ENCODE measurements at places on chromosomes 13 and 19.

- peak; percentile 87 for DNase-seq
Measured at GRCh38 chr19:39405958-39406655, 540 bp upstream of the ZFP36 start.

GRCh38 chr19:34310494-34310981, 54.5 kb upstream of the GPI start:
- no peak for DNase-seq

- DNase-seq: peak; percentile 71
Measured at GRCh38 chr19:30227661-30228112, 144.5 kb upstream of the ZNF536 start.

DNA sequence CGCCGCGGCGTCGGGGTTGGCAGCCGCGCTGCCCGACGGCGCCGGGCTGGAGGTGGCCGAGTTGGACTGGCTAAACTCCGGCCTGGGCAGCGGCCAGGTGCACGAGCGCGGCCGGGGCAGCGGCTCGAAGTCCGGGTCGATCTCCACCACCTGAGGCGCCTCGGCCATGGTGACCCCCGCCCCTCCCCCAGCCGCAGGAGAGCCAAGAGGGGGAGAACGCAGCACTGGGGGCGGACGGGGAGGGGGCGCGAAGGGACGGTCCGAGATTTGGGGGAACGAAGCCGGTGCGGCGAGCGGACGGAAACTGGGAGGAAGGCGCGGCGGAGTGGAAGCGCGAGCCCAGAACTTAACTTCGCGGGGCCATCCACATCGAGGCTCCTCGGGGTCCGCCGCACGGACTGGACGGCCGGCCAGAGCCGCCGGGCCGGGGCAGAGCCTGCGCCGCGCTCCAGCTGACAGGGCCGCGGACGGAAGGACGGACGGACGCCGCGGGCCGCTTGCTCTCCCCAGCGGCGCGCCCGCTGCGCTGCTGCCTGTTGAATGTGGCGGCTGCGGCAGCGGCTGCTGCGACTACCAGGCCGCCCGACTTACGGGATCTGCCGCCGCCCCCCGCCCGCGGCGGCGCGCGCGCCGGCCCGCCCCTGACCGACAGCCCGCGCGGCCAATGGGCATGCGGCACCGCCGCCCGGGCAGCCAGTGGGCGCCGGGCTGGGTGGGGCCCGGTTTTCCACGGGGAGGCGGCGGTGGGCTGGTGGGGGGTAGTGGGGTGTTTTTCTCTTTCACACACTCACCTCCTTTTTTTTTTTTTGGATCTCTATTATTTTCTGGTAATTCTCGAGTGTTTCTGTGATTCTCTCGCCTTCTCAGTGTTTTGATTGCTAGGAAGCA, at the start of gene FOXO1:
FOXO1 (minus strand) TSS at position 597 of the 888 bp plus-strand sequence; CDS start at position 168, 429 bp downstream.
- peak; percentile 84 for DNase-seq

GRCh38 chr13:108156749-108157148, 58.6 kb downstream of the LIG4 start:
- DNase-seq: no peak

DNA sequence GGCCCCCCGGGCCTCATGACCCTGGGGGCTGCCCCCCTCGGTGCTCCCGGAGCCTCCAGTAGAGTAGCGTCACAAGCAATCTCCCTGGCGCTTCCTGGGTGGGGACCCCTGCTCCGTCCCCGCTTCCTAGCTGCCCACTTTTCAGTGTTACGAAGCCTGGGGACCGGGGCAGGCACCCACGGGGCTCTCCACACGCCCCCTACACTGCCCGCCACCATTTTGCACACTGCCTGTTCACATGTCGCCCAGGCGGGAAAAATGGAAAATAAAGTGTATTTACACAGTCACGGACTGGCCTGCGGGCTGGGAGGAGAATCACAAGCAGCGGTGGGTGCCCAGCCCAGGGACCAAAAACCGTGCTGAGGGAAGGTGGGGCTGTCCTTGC, 9.5 kb downstream of the PRR36 start:
- no peak for DNase-seq

GRCh38 chr19:45200568-45200967, 22.0 kb downstream of the BLOC1S3 start:
- peak; percentile 40 for DNase-seq

GRCh38 chr19:49594993-49595818, 4.2 kb downstream of the PRR12 start:
- no peak for DNase-seq

- DNase-seq: no peak
Measured at GRCh38 chr13:58989556-58989955, 1174.2 kb downstream of the DIAPH3 start.

DNA sequence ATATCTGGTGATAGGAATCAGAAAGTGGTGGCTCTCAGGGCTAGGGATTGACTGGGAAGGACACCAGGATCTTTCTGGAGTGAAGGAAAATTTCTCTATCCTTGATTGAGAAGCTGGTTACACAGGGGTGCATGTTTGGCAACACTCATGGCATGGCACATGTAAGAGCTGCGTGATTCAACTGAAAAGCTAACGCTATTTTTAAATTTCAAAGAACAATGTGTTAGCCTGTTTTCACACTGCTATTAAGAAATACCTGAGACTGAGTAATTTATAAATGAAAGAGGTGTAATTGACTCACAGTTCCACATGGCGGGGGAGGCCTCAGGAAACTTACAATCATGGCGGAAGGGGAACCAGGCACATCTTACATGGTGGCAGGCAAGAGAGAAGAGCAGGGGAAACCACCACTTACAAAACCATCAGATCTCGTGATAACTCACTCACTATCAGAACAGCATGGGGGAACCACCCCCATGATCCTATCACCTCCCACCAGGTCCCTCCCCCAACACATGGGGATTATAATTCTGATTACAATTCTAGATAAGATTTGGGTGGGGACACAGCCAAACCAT, 7.4 kb downstream of the SIGLEC8 start:
- no peak for DNase-seq

DNA sequence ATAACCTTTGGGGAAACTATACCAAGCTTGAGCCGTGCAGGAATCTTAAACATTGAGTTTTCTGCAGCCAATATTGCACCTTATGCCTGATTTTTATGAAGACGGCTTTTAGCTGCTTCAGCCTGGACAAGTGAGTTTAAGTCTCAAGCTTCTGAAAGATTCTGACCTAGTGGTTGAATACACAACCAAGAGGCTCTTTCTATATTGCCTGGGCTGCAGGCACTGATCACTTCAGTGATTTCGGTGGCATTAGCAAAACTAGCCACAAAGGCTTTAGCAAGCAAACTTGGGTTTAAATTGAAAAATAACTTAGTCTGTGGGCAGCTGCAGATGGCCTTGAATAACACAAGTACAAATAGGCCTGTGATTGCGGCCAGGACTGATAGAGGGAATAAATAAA, 29.3 kb upstream of the RFXAP start:
- DNase-seq: no peak

DNA sequence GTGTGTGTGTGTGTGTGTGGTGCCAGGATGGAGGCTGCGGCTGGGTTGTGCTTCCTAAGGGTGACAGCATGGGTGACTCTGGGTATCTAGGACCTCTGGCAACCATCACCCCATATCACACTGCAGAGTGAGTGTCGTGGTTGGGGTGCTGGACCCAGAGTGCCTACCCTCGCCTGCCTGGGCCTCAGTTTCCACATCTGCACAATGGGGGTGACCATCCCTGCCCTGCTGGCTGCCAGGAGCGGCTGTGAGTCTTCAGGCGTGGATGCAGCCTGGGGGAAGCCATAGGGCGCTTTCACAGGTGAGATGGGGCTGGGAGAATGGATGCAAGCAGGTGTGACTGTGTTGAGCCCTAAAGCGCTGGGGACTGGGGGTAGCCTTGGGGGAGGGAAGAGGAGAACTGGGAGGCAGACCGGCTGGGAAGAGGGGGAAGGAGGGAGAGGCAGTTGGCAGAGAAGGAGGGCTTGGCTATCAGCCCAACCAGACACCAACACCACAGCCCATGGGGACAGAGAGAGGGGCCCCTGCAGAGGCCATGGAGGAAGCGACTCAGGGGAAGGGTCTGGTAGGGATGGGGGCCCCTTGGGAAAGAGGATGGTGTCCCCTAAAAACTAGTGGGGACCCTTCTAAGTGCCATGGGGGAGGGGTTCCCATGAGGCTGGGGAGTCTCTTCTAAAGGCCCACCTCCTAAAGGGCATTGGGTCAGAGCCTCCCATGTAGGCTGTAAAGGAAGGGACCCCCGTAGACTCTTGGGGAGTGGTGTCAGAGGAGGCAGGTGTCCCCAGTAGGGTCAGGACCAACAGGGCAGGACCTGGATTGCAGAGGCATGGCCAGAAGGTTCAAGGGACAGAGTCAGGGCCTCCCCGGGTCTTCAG, 1.7 kb downstream of the PLPPR2 start:
- DNase-seq: no peak

DNA sequence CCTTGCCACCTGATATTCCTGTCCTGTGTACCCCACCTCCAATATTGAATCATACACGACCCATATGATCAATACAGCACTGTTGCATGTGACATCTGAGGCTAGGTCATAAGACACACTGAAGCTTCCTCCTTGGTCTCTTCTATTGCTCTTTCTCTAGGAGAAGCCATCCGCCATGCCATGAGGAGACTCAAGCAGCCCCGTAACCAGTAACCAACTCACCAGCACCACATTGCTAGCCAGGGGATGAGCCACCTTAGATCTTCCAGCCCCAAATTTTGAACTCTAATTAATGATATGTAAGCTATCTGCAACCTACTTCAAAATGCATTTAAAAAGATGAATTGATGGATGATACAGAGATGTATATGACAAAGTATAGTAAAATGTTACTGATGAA, 28.6 kb downstream of the ZNF557 start:
- peak; percentile 18 for DNase-seq

GRCh38 chr13:98606296-98606695, 29.4 kb upstream of the STK24 start:
- DNase-seq: no peak

GRCh38 chr19:32997716-32998355, 25.8 kb downstream of the FAAP24 start:
- no peak for DNase-seq

DNA sequence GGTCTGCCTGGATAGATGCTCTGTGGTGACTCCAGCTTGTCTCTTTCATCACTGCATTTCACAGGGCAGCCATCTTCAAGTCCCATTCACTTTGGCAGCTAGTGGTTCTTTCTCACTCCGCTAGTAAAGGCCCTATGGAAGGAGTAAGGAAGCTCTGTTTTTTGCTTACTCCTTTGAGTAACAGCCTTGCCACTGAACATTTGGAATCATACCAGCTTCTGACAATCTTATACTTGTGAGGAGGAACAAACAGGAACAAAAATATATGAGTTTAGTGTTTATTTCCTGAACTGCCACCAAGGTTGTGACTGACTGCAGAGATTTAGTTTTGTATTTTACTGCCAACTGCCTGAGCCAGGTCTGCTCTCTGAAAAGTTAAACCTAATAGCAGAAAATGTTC, 38.7 kb downstream of the KCTD4 start:
- no peak for DNase-seq

- DNase-seq: peak; percentile 58
Measured at GRCh38 chr19:50870417-50871089, 2.7 kb upstream of the KLK2 start.

- no peak for DNase-seq
Measured at GRCh38 chr13:34546344-34547250, 395.5 kb upstream of the NBEA start.

DNA sequence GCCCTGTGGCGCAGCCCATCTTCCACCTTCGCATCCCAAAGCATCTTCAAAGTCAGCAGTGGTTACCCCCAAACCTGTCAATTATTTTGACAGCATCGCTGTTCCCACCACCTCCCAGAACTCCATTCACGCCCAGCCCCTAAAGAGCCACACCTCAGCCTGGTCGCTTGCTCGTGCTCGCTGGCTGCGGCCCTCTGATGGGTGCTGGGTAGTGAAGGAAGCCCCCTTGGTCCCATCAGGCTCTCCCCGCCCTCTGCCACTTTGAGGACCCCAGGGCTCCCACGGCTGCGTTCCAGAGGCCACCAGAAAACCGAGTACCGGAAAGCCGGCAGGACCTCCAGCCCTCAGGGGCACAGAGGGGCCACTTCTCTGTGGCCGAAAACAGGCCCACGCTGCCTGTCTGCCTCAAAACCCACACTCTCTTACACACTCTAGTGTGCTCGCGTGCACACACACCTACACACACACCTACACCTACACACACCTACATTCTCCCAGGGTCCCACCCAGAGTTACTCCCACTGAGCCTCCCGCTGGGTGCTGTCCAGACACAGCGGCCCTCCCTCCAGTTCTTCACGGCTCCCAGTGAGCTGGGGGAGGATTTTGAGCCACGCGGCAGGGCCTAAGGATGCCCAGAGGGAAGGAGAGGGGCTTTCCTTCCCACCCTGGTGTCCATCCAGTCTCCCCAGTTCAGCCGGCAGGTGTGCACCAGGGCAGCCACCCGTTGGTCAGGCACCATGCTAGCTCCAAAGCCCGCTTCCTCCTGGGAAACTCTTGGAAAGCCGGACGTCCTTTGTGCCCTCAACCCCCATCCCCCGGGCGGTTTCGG, 1.9 kb downstream of the VSTM2B start:
- DNase-seq: no peak

GRCh38 chr19:41934849-41935374, 6.7 kb upstream of the ERFL start:
- peak; percentile 82 for DNase-seq

DNA sequence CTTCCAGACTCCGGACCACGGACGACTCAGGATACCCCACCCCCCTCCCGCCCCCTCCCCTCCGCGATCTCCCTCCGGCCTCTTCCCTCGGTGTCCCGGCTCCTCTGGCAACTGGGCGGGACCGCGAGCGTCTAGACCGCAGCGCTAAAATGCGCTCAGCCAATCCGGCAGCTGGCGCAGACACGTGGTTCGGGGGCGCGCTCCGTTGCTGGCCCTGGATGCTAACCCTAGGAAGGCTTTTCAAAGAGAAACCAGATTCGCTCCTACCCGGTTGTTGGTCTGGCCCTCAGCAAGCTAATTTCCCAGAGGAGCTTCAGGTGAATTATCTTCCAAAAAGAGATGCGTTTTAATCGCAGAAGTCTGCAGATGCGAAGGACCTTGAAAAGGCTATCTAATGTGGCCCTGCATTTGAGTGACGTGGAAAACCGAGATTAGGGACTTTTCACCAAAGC, at the start of gene DZIP1:
DZIP1 (minus strand) TSS at position 106 of the 452 bp plus-strand sequence. CDS start 2,677 bp downstream, outside the sequence.
- peak; percentile 50 for DNase-seq

DNA sequence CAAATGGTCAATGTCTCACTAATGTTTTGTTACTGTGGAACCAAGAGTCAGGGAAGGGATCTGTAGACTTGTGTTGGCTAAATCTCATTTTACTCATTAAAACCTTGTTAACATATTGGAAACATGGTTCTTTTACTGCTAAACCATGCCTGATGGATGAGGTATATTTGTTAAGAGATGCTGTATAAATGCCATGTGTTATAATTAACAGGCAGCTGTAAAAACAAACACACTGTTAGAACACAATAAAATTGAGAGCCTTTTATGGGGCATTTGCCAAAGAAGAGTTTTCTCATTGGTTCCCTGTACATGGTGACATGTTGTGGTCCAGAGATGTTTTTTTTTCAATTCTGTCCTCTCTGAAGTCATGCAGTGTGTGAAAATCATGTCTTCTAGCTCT, 121.9 kb downstream of the ESD start:
- DNase-seq: no peak
